ENCODE measurements at places on chromosomes 6 and 20. TPM values are rescaled to one million over a fixed set of nuclear protein-coding genes. Genes with fewer than 3 reads are reported as not detected.

Gene HMGA1
- total RNA-seq: 454 TPM

Gene KCNB1
- total RNA-seq: not detected

Gene SLC52A3
- not detected for total RNA-seq

Gene MTHFD1L
- 155 TPM for total RNA-seq

Gene TUBB2B
- total RNA-seq: not detected

Gene ARFGEF3
- 0.76 TPM for total RNA-seq

Gene BHLHE23
- total RNA-seq: not detected

Gene PRDM13
- not detected for total RNA-seq

Gene TMEM244
- not detected for total RNA-seq

DNA sequence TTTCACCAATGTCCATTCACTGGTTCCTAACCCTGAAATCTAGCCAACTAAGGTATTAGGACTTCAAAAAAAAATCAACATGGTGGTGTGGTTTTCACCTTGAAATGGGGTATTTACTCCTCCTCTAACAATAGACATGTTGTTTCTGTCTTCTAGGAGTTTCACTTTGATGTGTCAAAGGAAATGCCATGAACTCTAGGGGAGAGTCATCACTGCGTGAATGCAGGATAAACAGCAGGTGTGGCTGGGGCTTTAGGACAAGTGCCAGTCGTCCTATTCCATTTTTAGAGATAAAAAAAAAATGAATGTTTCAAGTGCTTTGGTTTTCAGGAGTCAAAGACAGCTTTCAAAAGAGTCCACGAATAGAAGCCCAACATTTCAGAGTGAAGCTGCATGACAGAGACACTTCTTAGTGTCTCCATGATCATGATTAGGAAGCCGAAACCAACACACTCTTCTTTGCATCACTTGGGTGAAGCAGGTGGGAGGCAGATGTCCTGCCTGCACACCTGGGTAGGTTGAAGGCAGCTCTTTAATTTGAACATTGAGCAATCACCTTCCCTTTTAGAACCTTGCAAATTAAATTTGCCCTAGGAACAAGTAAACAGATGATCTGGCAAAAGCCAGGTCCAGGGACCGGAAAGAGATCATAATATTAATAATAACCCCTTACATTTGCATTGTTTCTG lies 328.5 kb upstream of the PRDM1 start:
- peak; percentile 17 for DNase-seq
- peaks cover 3% of the 10 kb centered on the region for H3K36me3 ChIP-seq
- H3K27ac ChIP-seq: no peak overlapping the region

DNA sequence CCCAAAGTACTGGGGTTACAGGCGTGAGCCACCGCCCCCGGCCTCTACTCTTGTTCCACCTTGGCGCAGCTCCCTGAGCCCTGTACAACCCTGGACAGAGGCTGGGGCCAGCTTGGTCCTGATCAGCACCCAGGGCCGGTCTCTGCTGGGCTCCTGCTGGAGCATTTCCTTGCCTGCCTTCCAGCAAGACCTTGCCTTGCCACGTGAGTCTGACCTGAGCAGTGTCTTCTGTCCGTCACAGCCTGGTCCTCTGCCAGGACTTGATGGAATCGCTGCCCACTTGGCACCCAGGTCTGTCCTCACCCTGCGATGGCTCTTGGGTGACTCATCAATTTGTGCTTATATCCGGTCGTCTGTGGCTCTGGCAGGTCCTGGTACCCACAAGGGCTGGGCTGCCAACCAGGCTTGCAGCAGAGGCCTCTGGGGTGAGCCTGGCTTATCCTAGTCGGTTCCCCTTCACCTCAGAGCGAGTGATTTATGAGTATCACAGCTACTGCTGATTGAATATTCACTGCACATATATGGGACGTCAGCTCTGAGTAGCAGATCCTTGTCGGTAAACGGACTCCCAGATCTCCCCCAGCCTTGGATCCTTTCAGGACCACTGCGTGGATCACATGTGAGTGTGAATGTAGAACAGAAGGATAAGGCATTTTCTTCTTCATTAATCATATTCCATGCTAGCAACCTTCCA lies 10.1 kb upstream of the SULF2 start:
- no peak for DNase-seq
- no peaks in the 10 kb centered on the region for H3K4me1 ChIP-seq
- H3K27ac ChIP-seq: no peak overlapping the region
- H3K36me3 ChIP-seq: no peaks in the 10 kb centered on the region

DNA sequence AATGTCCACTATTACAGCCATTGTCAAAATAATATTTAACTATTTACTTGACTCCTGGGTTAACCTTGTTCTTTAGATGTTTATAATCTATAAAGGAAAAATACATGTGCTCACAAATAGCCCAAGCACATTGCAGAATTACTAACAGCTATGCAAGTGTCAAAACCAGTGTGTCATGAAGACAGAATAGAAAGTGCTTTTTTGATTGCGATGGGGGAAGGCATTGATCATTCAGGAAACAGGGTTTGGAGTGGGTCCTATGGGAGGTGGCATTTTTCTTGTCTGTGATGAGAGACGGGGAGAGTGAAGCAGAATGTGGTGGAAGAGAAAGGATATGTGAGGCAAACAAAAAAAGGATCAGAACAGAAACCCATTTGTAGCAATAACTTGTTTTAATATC lies 1.0 kb upstream of the AGPAT4 start:
- peak overlapping the region; percentile 93 for H3K4me3 ChIP-seq
- no peak overlapping the region for H3K27ac ChIP-seq
- H3K27me3 ChIP-seq: peaks cover 7% of the 10 kb centered on the region
- DNase-seq: no peak
- H3K4me1 ChIP-seq: peaks cover 24% of the 10 kb centered on the region

DNA sequence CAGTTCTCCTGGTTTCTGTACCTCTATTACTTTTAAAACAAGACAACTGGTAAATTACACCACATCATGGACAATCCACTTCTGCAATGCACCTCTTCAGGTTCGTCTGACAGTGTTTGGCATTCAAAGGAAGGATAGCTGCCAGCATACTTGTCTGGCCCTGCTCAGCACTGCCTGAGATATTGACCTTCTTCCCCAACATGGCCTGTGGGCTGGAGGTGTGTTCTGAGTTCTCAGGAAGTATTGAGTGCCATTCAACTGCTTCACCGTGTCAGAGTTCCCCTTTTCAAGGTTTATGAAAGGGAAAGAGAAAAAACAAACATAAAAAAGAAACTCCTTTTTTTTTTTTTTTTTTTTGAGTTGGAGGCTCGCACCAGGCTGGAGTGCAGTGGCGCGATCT lies 267.9 kb upstream of the SASH1 start:
- no peaks in the 10 kb centered on the region for H3K27me3 ChIP-seq
- H3K4me3 ChIP-seq: no peak overlapping the region
- no peaks in the 10 kb centered on the region for H3K36me3 ChIP-seq
- no peaks in the 10 kb centered on the region for H3K4me1 ChIP-seq

- no peaks in the 10 kb centered on the region for H3K4me1 ChIP-seq
- no peaks in the 10 kb centered on the region for H3K36me3 ChIP-seq
- no peak overlapping the region for H3K27ac ChIP-seq
Observed at GRCh38 chr6:80976336-80976735, 776.1 kb downstream of the TENT5A start.

DNA sequence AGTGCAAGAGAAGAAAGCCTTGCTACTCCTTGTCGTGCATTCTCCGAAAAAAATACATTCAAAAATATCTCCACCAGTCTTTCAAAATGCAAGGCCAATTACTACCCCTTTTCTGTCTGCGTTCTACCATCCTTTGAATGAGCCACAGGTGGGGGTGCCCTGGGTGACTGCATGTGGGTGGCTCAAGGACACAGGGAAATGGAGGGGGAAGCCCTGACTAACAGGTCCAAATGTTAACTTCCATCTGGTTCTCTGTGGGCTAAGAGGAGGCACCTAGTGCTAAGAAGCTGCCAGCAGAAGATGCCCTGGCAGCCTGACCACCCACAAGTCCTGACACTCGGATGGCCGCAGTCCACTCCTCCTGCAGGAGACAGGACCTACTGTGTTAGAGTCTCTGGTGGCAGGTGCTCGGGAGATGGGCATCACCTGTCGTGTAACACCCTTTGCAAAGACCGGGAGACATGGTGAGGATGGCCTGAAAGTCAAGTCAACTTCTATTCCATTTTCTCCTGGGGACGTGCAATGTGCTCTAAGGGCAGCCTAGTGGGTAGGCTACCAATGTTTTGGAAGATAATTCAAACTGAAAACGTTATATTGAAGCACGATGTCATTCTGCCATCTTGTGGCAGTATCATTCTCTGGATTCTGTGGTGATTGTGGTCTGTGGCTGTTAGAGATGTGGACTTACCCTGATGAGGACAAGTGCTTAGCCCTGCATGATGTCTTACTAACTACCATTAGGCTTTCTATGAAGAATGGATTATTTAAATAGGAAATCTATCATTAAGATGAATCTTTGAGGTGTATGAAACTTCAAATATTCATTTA lies 27.4 kb upstream of the IGF2R start:
- peaks cover 11% of the 10 kb centered on the region for H3K4me1 ChIP-seq
- peaks cover 15% of the 10 kb centered on the region for H3K27me3 ChIP-seq
- H3K36me3 ChIP-seq: peaks cover 5% of the 10 kb centered on the region
- no peak overlapping the region for H3K27ac ChIP-seq
- peak; percentile 25 for DNase-seq
- no peak overlapping the region for H3K4me3 ChIP-seq

DNA sequence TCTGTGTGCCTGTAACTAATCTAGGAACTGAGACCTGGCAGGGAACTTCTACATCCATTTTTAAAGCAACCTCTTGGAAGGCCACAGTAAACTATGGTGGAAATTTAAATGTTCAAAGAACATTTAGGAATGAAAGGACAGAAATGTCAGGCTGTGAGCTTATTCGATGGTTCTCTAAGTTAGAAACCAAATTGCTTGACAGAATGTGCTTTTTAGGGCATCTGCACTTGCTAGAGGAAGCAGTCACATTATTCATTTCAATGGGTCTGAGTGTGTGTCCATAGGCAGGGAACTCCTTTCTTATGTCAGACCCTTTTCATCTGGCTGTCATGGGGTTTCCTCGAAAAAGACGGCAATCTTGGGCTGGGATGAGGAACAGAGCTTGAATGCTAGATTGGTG lies 84.4 kb downstream of the PPP1R14C start:
- H3K4me1 ChIP-seq: no peaks in the 10 kb centered on the region
- no peak overlapping the region for H3K4me3 ChIP-seq
- peaks cover 2% of the 10 kb centered on the region for H3K36me3 ChIP-seq
- H3K27me3 ChIP-seq: peaks cover 64% of the 10 kb centered on the region
- H3K27ac ChIP-seq: no peak overlapping the region

- no peaks in the 10 kb centered on the region for H3K27me3 ChIP-seq
- no peaks in the 10 kb centered on the region for H3K4me1 ChIP-seq
- H3K27ac ChIP-seq: no peak overlapping the region
- peaks cover 4% of the 10 kb centered on the region for H3K36me3 ChIP-seq
- DNase-seq: no peak
Observed at GRCh38 chr6:100575921-100576320, 111.2 kb upstream of the SIM1 start.

DNA sequence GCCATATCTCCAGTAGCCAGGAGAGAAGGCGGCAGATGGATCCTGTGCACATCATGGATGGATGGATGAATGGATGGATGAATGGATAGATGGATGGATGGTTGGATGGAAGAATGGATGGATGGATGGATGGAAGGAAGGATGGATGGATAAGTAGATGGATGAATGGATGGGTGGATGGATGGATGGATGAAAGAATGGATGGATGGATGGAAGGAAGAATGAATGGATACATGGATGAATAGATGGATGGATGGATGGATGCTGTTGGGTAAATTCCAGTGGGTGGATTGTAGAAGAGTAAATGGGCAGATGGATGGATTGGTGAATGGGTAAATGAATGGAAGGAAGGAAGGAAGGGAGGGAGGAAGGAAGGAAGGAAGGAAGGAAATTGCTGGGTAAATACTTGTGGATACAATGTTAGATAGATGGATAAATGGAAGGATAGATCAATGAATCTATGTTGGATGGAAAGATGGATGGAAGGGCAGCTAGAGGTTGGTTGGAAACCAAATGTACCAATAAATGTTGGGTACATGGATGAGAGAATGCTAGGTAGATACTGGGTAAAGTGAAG lies 19.5 kb downstream of the PTGIS start:
- DNase-seq: no peak
- peaks cover 15% of the 10 kb centered on the region for H3K36me3 ChIP-seq
- H3K4me1 ChIP-seq: peaks cover 25% of the 10 kb centered on the region
- H3K27me3 ChIP-seq: peaks cover 15% of the 10 kb centered on the region
- no peak overlapping the region for H3K4me3 ChIP-seq

DNA sequence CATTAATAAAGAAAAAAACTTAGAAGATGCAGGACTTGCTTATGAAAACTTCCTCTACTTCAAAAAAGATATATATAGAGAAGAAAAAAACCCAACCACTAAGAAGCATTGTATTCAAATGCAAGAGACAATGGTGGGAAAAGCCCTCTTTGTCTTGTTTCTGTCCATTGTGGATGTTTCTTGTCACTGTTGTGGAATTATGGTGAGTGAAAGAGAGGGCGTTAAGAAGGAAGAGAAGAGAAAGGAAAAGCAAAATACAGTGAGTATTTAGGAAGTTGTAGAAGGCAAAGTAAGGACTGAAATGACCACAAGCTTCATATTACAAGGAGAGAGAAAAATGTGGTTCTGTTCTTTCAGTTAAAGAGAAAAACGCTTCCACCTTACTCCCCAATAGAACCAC lies 14.1 kb upstream of the THBD start:
- no peaks in the 10 kb centered on the region for H3K27me3 ChIP-seq
- H3K4me1 ChIP-seq: no peaks in the 10 kb centered on the region
- no peaks in the 10 kb centered on the region for H3K36me3 ChIP-seq
- DNase-seq: no peak

DNA sequence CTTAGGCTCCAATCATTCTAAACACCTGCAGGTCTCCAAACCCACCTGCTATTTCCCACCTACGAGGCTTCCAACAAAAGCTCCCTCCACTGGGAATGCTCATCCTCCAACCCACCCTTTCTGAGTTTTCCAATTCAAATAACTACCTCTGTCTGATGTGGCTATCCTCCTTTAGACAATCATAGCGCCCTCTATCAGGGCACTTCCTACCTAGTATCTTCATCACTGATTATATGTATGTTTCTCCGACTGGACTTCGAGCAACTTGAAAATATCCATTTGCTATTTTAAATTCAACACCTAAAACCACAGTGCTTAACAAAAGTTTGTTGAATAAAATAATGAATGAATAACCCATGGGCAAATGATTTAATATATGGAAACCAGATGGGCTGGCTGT lies 41.3 kb downstream of the MTFR2 start:
- no peak overlapping the region for H3K27ac ChIP-seq
- no peak for DNase-seq
- H3K4me1 ChIP-seq: no peaks in the 10 kb centered on the region
- H3K36me3 ChIP-seq: no peaks in the 10 kb centered on the region

GRCh38 chr20:14913896-14914620 lies 576.6 kb upstream of the FLRT3 start:
- H3K36me3 ChIP-seq: no peaks in the 10 kb centered on the region
- no peaks in the 10 kb centered on the region for H3K4me1 ChIP-seq
- H3K27me3 ChIP-seq: no peaks in the 10 kb centered on the region
- no peak overlapping the region for H3K4me3 ChIP-seq
- DNase-seq: no peak

- H3K36me3 ChIP-seq: peaks cover 4% of the 10 kb centered on the region
- H3K27me3 ChIP-seq: no peaks in the 10 kb centered on the region
- no peak overlapping the region for H3K4me3 ChIP-seq
- peak; percentile 63 for DNase-seq
- H3K4me1 ChIP-seq: peaks cover 12% of the 10 kb centered on the region
Observed at GRCh38 chr20:44056010-44056698, 130.8 kb downstream of the JPH2 start.

GRCh38 chr6:75296811-75297779 lies 12.5 kb upstream of the TMEM30A start:
- H3K36me3 ChIP-seq: no peaks in the 10 kb centered on the region
- H3K4me3 ChIP-seq: no peak overlapping the region
- no peak for DNase-seq
- no peak overlapping the region for H3K27ac ChIP-seq
- no peaks in the 10 kb centered on the region for H3K27me3 ChIP-seq

- DNase-seq: no peak
- peak overlapping the region; percentile 84 for H3K4me3 ChIP-seq
- no peak overlapping the region for H3K27ac ChIP-seq
- peaks cover 21% of the 10 kb centered on the region for H3K4me1 ChIP-seq
- H3K27me3 ChIP-seq: peaks cover 61% of the 10 kb centered on the region
Observed at GRCh38 chr6:27617046-27617687, 144.3 kb upstream of the ZNF184 start.
